T-helper 1 cell (primary cell): ENCODE measurements at places on chromosomes 13 and 19.
A peak's percentile ranks its signal among the peaks of the same experiment; 100 is the strongest.

GRCh38 chr19:5646703-5647102, 23.8 kb downstream of the SAFB start:
- no peak for DNase-seq

GRCh38 chr13:98429977-98430736, 146.8 kb downstream of the STK24 start:
- DNase-seq: no peak

DNA sequence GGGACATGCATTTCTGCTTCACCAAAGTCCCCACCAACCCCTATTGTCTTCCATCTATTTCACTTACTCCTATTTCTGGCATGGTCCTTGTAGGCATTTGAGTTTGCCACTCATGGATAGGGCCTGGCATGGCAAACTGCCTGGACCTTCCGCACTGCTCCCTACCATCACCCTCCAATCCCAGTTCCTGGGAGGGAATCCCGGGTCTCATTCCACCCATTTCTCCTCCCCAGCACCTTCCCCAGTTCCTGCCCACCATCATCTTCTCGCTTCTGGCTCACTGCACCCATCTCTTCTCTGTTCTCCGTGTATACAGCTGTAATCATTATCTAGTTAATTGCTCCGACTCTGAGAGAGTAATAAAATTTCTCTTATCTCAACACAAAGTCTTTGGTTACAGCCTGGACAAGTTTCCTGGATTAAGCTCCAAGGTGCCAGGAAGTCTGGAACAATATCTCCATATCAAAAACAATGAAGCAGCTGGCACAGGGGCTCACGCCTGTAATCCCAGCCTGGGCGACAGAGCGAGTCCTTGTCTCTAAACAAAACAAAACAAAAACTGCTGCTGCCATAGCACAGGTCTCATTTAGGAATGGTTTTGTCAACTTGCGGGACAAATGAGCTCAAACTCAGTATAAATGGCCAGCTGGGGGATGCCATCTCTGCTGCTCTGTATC, 17.0 kb upstream of the COX7A1 start:
- no peak for DNase-seq

GRCh38 chr19:30682999-30683536, 310.9 kb downstream of the ZNF536 start:
- peak; percentile 13 for DNase-seq

DNA sequence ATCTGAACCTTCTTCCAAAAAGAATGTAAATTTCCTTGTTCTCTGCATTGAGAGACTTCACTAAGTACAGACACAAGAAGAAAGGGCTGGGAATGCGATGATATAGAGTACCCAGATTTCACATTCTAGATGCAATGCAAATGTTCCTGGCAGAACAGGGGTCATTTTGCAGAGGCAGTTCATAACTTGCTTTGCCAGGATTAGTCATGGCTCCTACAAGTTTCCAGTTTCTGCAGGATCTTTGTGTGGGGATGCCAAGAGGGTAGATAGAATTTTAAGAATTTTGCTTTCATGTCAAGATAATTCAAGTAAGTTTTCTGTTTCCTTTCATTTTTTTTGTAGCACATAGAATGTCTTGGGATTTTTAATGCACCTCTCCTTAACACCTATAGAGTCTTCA, 181.2 kb downstream of the FGF9 start:
- DNase-seq: no peak
